ENCODE measurements at places on chromosomes 5 and 9.
A peak's percentile ranks its signal among the peaks of the same experiment; 100 is the strongest.

DNA sequence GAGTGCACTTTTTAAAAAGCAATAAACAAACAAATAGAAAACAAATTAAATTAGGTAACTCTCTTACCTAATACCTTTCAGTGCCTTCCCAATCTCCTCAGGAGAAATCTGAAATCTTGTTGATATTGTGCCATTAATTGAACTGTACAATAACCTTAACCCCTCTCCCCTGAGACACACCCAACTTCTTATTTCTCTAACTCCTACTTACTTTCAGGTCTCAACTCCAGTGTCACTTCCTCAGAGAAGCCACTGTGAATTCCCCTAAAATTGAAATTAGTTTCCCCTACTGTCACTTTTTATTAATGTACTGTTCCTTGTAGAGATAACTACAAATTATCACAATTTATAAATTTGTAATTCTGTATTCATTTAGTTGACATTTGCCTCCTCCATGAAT, 295.3 kb upstream of the TNC start:
- DNase-seq: no peak

DNA sequence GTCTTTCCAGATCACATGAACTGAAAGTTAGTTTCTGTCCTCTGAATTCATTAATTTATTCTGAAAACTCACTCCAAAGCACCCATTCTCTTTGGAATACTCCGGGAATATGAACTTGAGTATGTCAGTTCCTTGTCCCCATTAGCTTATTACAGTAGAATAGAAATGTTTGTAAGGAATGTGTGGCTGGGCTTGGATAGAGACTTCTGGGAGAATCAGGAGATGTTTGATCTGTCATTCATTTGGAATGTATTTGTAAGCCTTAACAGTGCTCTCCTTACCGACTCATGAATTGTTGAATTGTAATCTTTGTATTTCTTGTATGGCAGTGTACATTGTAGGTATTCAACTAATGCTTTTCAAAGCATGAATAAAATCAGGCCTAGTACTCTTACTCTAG, 548.4 kb downstream of the LRRC70 start:
- DNase-seq: no peak

GRCh38 chr5:168301593-168302390, 10.3 kb downstream of the WWC1 start:
- no peak for DNase-seq

- DNase-seq: no peak
Measured at GRCh38 chr5:56669534-56670483, 145.5 kb upstream of the MAP3K1 start.

DNA sequence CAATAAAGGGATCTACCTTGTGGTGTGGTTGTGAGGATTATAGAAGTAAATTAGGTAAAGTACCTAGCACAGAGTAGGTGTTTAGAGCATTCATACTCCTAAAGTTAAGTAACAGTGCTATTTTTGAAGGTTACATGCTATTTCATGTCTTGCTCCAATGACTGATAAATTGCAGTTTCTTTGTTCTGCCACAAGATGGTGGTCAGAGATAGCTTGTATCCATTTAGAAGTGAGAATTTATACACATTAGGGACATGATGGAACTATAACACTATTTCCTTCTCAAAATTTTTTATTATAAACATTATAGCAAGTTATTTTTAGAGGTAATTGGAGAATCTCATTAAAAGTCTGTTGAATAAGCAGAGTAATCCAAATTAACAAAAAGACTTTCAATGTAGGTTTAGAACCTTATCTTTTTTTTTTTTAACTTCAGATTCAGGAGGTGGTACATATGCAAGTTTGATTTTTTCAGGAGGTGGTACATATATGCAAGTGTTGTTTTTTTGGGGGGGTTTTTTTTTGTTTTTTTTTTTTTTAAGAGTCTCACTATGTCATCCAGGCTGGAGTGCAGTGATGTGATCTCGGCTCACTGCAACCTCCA, 17.1 kb downstream of the MTREX start:
- DNase-seq: no peak

DNA sequence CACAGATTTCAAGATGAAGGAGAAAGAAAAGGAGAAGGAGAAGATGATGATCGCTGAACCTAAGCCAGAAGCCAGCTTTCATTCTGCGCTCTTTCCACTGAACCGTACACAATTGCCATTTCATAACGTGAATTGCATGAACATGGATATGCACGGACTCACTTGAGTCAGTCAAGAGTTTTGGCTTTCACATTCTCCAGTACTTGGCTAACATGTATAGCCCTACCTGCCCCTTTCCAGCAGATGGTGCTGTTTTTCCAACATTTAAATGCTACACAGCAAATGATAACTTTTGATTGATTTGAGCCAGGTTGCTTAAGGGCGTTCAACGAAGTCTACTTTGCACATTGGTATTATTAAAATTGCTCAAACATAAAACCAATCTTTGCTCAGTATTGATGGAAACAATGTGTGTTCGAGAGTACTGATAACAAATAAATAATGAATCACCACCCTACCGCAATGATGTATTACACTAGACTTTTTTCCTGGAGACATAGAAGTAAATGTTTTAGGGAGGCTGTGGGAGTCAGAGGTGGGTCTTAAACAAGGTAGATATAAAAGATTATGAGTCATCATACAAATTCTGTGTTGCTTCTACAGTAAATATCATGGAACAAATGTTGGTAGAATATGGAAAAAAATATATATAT, 196.4 kb downstream of the TRPM3 start:
- no peak for DNase-seq

DNA sequence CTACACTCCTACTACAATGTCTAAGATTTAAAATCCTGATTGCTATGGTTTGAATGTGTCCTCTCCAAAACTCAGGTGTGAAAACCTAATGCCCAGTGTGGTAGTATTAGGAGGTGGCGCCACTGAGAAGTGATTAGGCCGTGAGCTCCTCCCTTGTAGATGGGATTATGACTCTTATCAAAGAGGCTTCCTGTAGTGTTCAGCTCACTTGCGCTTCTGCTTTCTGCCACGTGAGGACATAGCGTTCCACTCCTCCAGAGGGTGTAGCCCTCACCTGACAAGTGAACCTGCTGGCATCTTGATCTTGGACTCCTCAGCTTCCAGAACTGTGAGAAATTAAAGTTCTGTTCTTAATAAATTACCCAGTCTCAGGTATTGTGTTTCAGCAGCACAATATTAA, 33.0 kb upstream of the WHRN start:
- DNase-seq: peak; percentile 11

DNA sequence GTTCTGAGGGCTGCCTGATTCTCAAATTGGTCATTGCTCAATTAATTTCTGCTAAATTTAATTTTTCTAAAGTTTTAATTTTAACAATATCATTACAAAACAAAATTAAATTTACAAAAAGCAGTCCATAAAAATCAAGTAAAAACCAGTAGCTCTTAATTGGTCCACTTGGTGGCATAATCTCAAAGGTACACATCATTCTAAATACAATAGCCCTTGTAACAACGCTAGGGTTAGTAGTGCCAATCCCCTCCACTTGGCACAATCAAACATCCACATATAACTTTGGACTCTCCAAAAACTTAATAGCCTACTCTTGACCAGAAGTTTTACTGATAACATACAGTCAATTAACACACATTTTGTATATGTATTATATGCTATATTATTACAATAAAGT, 1.9 kb upstream of the NDUFB6 start:
- DNase-seq: no peak

GRCh38 chr5:34674187-34674586, 18.1 kb downstream of the RAI14 start:
- DNase-seq: no peak

GRCh38 chr5:175885813-175886212, 14.4 kb downstream of the CPLX2 start:
- no peak for DNase-seq

GRCh38 chr5:8576178-8576577, 707.2 kb downstream of the MTRR start:
- DNase-seq: no peak

DNA sequence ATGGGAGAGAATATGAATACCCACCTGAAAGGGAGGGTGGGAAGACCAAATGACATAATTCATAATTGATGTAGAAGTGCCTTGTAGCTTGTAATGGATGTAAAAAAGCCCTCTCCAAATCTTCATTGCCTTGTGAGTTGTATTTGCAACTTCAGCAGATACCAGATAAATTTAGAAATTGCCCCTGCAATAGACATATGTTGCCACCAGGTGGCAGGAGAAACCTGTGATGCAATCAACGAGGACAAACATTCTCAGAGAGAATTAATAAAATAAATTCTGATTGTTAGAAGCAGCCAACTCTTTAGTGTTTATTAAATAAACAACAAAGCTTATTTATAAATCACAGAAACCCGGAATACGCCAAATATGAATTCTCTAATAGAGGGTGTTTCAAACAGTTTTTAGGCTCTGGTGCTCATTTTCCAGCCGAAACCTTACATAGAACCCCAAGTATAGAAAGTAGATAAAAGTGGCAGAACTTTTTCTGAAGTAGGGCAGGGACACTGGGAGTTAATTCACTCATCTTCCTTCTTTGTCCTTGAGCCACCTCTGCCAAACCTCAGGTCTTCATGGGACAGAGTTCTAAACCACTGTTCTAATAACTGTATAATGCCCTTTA, 147.8 kb downstream of the TMEM38B start:
- no peak for DNase-seq

DNA sequence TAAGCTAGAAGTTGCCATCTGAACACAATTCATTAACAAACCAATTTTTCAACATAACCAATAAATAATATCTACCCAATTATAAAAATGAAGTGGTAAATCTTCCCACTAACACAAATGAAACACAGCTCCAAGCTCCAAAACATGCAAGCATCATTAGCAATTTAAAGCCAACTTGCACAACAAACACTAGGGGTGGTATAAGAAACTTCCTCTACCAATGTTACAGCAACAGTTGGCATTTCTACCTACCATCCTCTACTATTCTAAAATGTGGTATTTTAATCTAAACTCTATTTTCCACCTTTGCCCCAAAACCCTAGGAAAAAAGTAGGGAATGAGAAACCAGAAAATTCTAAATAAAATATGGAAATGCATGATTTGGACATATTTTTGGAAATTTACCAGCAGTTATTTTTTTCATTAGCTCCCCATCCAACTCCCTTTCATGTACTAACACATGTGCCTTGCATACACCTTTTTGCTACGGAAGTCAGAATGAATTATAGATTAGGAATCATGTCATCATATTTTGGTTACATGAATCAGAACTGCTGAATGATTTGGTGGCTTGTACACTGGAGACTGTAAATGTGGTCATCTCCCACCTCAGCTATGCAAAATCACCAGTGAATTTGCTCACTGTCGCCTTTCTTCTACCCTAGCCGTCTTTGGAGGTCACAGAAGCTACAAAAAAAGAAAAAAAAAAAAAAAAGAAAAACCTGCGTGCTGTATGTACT, 4.1 kb downstream of the NR6A1 start:
- no peak for DNase-seq

DNA sequence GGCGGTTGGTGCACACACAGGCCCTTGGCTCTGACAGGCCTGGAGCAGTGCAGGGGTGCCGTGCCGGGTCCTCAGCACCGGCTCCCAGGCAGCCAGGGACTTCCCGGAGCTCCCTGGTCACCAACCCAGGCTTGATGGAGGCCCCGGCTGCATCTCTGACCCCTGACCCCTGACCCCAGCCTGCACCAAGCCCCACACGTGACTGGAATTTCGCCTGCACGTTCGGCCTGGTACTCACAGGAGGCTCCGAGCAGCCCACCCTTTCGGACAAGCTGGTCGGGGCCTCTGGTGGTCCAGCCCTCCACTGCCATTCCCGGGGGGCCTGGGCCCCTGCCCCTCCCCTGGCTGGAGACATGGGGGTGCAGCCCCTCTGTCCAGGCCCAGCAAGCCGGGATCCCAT, 25.4 kb upstream of the UBAC1 start:
- no peak for DNase-seq

GRCh38 chr5:127590156-127590722, 58.6 kb upstream of the CTXN3 start:
- DNase-seq: no peak

DNA sequence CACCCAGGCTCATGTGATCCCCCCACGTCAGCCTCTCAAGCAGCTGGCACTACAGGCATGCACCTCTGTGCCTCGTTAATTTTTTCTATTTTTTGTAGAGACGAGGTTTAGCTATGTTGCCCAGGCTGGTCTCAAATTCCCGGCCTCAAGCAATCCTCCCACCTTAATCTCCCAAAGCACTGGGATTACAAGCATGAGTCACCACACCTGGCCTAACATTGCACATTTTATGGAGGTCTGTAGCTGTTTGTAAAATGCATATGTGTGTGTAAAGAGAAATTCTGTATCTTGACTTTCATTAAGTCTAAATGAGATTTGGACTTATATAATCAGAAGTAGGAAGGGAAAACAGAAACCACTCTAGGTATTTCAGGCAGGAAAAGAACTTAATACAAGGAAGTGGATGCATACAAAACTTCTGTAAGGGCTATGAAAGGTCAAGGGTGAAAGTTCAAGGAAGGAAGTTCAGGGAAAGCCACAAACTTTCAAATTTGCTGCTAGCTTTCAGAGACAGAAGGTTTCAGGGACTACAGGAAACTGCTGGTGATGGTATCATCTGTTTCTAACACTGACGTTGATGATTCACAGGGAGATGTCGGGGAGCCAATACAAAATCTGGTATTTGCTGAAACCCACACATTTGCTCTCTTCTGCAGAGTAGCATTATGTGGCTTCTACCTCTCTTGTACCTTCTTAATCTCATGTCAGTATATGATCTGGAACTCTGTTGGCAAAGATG, 209.4 kb downstream of the PIK3R1 start:
- no peak for DNase-seq

DNA sequence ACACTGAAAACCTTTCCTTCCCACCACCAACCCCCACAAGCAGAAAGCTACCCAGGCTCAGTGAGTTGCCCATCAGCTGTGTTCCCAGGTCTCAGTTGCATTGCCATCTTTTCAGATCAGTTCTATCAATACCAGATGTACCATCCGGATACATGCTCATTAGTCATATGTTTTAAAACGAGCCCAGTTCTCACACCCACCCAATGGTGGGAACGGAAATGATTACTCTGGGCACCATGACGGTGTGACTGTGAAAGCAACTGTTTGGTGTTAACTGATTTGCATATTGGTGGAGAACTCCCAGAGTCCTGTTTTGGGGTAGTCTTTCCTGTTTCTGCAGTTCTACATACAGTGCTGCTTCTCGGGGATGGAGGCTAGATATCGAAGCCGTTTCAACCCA, 212.3 kb downstream of the TRIM36 start:
- DNase-seq: no peak

- no peak for DNase-seq
Measured at GRCh38 chr9:133874060-133874657, 118.0 kb downstream of the VAV2 start.
